NCI-H1436 (cell line): ENCODE measurements at places on chromosomes 12 and 14.

- no peak for DNase-seq
Measured at GRCh38 chr14:77503138-77503537, 4.5 kb upstream of the ISM2 start.

DNA sequence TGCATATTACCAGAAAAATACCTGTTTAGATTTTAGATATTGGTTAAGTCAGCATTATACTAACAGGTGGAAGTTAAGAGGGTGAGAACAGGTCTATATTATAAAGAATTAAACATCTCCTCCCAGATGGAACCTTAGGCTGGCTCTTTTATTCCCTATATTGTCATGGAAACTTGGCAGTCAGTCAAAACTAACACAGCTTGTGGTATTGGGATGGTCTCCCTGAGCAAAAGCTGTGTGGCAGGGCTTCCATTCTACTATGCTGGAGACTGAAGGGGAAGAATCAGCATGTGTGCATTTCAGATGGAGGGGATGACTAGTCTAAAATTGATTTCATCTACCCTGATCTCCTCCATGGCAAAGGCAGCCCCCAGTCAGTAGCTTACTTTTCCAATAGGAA is 66.7 kb downstream of the SMOC1 start:
- DNase-seq: no peak

DNA sequence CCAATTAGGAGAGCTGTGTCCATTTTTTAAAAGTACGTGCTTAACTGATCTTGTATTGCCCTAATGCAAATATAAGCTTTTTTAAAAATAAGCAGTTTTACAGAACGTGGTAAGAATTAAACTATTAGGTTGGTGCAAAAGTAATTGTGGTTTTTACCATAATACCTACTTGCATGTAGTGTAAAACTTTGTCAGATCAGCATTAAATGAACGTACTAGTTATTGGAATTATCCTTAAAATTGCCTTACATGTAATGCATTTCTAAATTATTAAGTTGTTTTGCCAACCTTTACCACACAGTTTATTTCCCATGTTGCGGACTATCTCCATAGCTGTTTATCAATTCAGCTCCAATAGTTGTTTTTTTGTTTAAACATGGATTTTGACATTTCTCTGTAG is 10.9 kb downstream of the CAND1 start:
- DNase-seq: no peak

- no peak for DNase-seq
Measured at GRCh38 chr12:64907097-64907496, 82.7 kb downstream of the TBC1D30 start.

DNA sequence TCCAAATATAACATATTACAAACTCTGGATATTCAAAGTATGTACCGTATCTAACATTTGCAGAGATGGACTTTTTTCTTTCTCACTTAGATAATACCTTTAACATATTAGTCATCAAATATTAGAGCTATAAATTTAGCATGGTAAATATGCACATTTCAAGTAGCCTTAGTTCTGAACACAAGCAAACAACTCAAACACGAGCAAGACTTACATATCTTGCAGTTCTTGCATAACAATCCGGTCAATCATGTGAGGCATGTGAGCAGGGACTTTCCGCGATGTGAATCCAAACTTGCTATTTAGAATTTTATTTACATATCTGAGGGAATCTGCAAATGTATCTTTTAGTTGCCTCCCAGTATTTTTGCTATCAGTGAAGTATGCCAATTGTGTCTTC is 22.1 kb upstream of the SYCP3 start:
- DNase-seq: no peak

DNA sequence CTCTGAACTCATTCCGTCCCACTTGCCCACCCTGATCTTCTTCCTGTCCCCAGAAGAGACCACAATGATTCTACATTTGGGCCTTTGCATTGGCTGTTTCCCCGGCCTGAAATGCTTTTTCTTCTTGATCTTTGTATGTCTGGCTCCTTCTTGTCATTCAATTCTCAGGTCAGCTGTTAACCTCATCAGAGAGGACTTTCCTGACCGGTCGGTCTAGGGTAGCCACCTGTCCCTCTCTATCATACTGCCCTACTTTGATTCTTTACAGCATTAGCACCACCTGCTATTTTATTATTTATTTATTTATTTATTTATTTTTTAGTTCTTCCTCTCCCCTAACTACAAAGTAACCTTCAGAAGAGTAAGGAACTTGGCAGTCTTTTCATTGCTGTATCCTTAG is 84.3 kb downstream of the DYRK2 start:
- DNase-seq: no peak

GRCh38 chr14:72513965-72514659 is 379.8 kb downstream of the DPF3 start:
- no peak for DNase-seq

- DNase-seq: no peak
Measured at GRCh38 chr12:27337376-27337775, 4.7 kb downstream of the BMAL2 start.

DNA sequence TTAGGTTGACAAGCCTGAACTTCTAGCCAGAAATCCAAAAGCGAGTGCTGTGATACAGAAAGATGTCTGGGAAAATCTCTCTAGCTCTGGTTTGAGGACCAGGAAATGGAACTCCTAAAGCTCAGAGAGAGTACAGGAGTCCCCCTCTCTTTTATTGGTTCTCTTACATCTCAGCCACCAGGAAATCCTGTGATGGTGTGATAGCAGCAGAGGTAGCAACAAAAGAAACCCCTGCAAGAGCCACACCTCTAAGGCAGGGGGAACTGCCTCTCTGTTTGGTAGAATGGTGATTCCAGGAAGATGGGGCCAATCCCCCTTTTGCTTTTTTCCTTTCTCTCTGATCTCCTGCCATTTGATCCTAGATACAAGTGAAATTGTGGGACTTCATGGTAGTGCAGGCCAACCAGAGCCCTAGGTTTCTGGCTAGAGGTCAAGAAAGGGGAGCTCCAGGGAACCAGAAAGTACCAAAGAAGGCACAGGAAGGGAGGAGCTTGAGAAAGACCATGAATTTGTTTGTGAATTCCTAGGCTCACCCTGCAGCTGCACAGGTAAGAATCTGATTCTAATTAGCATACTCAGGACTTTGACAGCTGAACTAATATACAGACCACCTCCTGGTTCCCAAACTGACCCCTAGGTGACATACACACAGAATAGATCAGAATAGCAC is 88.5 kb downstream of the PAPLN start:
- no peak for DNase-seq

DNA sequence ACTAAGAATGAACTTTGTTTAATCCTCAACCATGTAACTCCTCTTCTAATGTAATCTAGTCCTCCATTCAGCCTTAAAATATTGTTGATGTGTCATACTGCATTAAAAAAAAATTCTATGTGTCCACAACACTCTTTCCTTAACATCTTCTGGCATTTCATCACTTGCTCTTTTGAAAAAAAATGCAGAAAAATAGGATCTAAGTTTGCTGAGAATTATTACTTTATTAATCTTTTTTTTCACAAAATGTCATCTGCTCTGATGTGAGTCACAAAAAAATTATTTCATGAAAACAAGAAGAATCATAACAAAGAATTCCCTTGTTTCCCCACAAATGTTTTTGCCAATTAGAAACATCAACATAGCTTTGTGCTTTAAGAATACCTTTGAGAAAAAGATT is 410.1 kb upstream of the MGAT4C start:
- DNase-seq: no peak

- DNase-seq: no peak
Measured at GRCh38 chr12:124626971-124627411, 59.6 kb upstream of the NCOR2 start.

GRCh38 chr12:121826318-121827150 is 22.7 kb downstream of the SETD1B start:
- DNase-seq: no peak

GRCh38 chr14:40523123-40523522 is 1083.6 kb upstream of the LRFN5 start:
- no peak for DNase-seq

- no peak for DNase-seq
Measured at GRCh38 chr12:91920276-91920675, 225.4 kb downstream of the BTG1 start.

DNA sequence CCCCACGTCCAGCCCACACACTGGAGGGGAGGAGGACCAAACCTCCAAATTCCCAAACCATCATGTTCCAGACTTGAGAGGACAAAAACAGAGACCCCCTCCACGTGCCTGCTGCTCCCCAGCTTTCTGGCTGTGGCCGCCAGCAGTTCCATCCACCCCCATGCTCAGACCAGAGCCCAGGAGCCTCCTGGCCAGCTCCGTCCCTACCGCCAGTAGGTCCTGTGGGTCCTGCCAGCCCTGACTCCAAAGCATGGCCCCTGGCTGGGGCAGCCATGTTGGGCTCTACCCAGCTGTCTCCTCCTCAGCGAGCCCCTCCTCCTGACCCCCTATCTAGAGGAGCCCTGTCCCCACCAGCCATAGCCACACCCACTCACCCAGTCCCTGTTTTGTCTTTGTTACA is 227.3 kb upstream of the RTL1 start:
- no peak for DNase-seq

DNA sequence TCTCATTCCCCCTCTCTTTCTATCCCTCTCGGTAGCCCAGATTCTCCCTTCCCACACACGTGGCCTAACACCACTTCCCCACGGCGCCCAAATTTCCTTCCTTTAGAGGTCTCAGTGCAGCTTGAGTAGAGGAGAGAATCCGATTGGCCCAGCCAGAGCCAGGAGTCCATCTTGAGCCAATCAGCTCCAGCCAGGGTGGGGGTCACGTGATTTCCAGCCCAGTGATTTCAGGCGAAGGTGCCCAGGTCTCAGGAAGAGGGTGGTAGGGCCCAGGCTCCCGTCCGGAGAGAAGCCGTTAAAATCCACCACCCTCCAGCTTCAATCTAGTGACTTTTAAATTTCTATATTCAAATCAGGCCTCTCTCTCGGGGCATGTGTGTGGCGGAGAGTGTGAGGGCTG is 45.2 kb upstream of the MYL2 start:
- no peak for DNase-seq

- DNase-seq: no peak
Measured at GRCh38 chr12:81811061-81811777, 52.1 kb upstream of the PPFIA2 start.

DNA sequence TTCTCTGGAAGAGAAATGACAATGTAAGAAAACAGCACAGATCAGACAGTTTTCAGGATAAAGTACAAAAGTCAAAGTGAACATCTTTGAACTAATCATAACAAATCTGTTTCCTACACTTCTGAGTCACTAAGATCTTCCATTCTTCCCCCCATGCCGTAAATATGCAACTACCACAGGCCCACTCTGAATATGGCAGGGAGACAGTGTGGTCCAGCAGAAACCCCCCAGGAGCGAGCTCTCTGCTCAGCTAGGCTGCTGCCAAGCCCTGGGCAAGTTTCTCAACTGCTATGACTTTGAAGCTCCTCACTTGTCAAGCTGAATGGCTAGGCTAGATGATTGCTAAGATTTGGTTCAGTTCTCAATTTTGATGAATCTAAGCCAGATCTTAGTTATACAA is 148.1 kb downstream of the EFCAB11 start:
- no peak for DNase-seq

- DNase-seq: no peak
Measured at GRCh38 chr14:59787045-59787674, 83.4 kb downstream of the RTN1 start.

- no peak for DNase-seq
Measured at GRCh38 chr12:129339336-129339735, 486.1 kb downstream of the GLT1D1 start.

- peak; percentile 46 for DNase-seq
Measured at GRCh38 chr12:121796855-121797751, 3.6 kb upstream of the RHOF start.
